ENCODE measurements at places on chromosomes 2 and 18.

DNA sequence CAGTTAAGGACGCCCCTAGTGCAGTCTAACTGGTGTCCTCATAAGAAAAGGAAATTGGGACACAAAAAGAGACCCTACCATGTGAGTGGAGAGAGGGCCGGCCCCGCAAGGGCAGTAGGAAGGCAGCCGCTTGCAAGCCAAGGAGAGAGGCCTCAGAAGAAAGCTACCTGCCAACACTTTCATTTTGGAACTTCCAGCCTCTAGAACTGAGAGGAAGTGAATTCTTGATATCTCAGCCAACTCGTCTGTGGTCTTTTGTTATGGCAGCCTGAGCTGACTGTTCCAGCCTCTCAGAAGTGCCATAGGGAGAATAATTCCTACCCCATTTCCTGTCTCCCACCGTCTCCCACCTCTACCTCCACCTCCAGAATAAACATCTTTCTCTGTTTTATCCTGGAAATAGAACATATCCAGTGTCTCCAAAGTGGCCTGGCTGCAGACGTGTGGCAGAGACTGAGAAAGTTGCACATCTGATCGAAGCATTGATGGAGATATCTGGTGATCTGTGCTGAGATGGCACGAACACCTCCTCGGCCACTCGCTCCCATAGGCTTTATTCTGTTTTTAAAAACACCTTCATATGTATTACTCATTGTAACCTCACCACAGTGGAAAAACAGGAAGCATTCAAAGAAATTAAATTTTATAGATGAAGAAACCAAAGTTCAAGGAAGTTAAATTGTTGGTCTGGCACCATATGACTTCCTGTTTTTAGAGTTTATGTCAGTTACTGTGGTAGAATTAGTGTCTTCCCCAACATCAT, 39.5 kb upstream of the MARCO start:
- DNase-seq = no peak

DNA sequence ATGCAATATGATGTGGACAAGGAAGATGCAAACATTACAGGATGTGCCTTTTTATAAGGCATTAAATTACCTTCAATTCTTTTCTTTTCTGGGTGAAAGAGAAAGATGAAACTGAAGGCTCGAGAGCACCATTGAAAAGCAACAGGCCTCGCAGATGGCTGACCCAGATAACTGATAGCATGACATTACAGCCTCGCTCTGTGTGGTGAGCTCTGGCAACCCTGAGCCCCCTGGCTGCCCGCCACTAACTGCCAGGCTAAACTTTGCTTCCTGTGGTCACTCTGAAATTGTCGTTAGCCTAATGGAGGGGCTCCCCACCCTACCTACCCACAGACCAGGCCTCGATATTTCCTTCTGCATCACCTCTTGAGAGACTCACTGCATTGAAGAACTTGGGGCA, 516.8 kb upstream of the FANCL start:
- DNase-seq = no peak

DNA sequence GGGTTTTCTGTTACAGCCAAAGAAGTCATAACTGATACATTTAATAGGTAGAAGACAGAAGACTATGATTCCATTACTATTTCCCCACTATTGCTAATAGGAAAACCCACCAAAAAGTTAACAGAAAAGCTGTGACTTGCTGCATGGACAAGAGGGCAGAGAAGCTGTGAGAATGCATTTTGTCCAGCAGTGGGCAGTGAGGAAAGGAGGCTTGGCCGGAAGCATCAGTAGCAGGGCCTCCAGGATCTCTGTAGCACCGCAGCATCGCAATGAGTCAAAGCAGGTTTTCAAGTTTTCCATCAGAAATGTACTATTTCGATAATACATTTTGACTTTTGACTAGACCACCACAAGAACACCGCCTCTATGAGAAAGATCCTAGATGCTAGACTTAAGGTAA, 24.9 kb downstream of the MYO5B start:
- DNase-seq = no peak

DNA sequence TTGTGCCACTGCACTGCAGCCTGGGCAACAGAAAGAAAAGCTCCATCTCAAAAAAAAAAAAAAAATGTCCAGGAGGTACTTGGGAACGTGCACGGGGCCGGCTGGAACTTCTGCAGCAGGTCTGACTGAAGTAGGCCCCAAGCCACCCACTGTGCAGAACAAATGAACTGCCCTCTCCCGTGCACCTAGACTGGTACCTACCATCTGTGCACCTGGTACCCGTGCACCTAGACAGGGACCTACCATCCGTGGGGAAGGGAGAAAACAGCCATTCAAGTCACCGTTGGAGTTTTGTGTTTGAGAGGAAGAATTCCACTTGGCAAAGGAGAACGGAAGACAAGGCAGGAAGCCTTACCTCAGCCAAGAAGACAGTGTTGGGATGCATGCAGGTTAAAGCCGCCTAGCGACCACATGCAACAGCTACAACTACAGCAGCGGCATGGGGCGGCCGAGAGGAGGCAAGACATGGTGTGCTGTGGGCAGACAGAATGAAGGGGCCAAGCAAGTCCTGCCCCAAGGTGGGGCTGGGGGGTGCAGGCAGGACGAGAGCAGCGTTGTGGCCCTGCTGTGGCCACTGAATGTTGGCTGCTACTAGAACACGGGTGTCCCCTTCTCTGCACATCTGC, 16.1 kb downstream of the ST3GAL5 start:
- no peak for DNase-seq

DNA sequence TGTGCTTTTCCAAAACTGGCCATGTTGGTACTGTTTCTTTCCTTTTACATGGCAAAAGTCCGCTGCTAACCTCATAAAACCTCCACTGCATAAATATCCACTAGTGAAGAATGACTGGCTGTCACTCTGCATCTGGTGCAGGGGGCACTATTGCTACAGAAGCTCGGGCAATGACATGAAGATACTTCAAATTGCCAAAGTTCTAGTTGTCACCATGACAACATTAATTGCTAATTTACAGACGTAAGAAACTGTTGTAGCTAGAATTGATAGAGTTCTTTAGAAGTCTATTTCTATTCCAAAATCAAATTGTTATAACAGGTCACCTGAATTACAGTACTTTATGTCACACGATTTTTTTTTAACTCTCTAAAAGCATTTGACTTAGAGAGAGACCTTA, 845 bp downstream of the CFAP210 start:
- DNase-seq = no peak

- DNase-seq = no peak
These were observed 199.1 kb downstream of the ZFP36L2 start for GRCh38 chr2:43027097-43027873.

DNA sequence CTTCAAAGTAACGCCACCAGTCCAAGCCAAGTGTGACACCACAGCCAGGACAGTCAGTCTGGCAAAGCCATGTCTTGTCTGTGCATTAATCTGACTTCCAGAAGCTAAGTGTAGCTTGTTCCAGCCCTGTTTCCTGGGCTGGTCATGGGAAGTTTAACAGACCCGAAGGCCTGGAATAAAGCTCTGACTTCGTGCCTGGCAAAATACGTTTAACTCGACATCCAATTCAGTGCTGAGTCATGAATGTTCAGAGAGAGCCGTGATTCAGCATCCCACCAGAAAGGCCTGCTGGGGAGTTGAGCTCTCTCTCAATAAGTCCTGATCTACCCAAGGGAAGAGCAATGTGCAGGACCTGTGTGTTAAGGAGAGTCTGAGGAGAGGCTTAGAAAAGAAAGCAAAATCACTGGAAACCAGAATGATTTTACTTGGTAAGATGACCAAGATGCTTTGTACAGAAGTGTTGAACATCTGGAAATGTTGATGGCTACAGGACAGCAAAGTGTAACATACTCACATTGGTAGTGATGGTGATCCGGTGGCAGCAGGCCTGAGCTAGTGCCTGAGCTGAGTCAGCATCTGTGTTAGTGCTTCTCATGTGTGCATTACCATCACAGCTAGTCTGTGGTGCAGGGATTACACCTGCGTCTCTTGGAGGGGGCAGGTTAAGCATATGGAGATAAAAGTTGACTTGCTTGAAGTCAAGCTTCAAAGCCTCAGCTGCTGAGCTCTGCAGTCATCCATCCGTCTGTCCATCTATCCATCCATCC, 743.7 kb upstream of the HS6ST1 start:
- DNase-seq = no peak

DNA sequence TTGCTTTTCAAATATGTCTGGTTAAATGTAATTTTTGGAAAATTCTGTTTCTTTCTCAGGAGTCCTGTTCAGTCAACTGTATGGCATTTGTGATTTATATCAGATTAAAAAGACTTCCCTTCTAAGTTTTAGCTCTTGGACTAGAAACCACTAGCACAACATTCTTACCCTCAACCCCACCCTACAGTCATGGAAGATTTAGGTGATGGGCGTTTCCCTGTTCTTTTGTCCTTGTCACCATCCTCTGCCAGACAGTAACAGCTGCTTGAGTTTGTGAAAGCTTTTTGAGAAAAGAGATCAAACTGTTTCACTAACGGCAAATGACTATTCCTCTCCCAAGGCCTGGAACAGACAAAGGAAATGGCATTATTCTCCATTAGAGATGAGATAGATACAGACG, 31.8 kb downstream of the SERPINB5 start:
- DNase-seq = no peak

DNA sequence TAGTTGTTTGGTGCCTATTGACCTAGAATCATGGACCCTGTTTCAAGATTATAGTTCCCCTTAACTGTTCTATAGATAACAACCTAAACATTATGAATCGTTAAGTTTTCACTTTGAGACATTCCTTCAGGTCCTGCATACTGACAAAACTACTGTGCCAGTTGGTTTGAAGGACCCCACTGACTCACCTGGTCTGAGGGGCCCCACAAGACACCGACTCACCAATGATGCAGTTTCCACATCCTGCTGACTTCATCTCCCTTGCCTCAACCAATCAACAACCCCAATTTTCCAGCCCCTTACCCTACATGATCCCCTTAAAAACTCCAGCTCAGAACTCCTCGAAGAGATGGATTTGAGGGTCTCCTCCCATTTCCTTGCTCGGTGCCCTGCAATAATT, 89.6 kb upstream of the CCDC141 start:
- no peak for DNase-seq

DNA sequence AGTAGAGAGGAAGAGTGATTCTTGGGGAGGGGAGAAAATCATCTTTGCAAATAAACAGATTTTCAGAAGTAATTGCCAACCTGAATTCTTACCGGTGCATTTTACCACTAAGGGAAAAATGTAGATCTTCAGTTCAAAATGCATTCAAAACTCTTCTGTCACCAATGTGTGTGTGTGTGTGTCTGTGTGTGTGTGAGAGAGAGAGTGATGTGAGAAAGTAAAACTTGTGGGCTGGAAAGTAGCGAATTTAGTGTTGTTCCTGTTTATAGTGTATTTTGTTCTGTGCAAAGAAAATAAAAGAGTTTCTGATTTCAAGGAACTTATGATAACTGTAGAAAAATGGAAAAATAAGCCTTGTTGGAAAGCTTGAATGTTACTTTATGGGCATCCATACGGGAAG, 27.0 kb downstream of the KCNJ13 start:
- no peak for DNase-seq

GRCh38 chr2:235598532-235599531, 105.0 kb downstream of the AGAP1 start:
- no peak for DNase-seq

DNA sequence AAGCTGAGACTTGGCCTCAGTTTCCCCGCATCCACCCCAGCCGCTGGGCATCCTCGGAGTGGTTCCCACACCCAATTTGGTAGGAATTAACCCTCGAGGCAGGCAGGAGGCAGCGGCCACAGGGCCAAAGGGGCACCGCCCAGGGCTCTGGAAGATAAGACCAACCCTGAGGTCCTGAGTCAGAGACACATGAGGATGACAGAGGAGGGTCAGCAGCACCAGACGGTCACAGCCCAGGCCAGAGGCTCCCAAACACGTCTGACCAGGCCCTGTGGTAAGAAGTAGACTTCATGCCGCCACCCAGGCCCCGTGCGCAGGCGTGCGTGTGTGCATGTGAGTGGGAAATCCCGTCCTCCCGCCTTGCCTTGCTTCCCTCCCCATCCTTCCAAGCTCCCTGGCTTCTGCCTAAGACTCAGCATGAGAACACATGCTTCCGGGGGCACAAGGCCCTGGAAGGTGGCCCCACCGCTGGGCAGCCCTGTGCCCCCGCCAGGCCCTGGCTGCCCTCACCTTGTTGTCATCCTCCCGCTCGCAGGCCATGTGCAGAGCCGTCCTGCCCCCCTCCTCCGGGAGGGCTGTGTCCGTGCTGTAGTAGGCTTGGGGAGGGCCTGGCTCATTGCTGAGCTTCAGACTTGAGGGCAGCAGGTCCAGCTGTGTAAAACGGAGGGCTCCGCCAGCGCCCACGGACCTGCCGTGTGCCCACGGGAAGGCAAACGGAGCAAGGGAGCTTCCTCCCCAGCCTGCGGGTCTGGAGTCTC, 46.3 kb downstream of the ANKMY1 start:
- no peak for DNase-seq

DNA sequence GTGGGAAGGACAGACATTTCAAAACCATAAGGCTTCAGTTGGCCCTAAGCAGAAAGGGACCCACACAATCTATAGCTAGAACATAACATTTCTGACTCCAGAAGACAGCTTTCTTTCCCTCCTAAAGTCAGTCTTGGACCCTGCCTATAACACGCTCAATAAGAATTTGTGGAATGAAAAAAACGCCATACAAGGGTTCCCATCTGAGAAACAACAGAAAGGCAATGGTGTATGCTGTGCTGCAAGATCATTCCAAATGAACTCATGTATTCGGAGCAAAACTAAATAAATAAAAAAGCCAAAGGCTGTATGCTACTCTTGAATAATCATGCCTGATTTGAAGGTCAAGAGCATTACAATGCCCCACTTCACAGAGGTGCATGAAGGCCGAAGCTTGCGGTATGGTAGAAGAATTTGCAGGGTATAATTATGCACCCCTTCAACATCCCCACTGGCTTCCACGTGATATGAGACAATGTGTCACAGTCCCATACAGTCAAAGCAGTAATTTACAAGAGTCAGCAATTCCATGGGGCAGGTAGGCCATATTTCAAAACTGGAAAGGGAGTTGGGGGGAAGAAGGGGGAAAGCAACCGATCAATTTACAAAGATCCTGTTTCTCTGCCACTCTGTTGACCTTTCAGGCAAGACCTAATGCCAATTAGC, 61.4 kb upstream of the SLC14A2 start:
- no peak for DNase-seq

DNA sequence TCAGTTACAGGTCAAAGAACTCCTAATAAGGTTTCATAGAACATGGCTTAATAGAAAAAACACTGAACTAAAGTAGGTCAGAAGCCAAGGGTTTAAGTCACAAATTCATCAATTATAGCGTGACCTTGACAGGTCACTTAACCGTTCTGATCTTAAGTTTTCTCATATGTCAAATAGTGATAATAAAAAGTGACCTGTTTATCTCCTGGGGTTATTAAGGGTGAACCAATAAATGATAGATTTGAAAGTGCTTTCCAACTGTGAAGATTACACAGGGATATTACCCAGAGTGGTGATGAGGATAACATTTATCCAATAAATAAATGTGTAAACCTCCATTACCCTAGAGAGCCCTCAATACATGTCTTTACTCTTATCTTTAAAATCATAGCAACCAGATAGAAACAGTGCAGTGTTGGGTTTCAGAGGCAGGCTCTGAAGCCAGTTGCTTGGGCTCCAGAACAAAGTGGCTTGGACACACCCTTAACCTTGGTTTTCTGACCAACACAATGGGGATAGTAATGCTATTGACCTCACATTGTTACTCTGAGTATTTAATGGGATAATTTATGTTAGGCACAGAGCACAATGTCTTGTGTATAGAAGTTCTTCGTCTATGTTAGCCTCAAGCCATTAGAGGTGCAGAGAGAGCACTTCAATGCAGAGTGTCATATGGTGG, 48.6 kb downstream of the KLHL14 start:
- no peak for DNase-seq

- no peak for DNase-seq
These were observed 50.6 kb upstream of the EML6 start for GRCh38 chr2:54672590-54673456.
